ENCODE measurements at places on chromosomes 3 and 15.

- no peak for DNase-seq
Observed at GRCh38 chr15:40270246-40270995, 12.4 kb downstream of the ANKRD63 start.

GRCh38 chr3:184481984-184482671 is 79.5 kb upstream of the EPHB3 start:
- DNase-seq: no peak

DNA sequence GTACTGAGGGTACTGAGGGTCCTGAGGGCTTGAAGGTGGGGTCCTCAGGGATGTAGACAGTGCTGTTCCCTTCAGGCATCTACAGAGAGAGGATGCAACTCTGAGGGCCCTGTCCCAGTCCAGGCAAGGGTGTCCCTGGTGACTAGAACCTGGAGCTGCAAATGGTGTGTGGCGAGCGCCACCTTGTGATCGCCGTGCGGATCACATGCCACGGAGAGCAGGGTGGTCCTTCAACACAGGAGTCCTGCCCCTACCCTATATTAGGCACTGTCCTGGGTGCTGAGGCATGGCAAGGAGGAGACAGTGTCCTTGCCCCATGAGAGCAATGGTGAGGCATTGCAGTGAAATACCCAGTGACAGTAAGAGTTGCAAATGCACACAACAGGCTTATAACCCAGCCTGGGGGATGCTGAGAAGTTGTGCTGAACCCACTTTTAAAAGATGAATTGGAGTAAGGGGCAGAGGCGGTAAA is 23.6 kb downstream of the RHCG start:
- DNase-seq: no peak

- DNase-seq: no peak
Observed at GRCh38 chr3:126445506-126445905, 30.2 kb downstream of the ZXDC start.

GRCh38 chr3:125077864-125078263 is 22.1 kb upstream of the HEG1 start:
- no peak for DNase-seq

- peak; percentile 48 for DNase-seq
Observed at GRCh38 chr3:126911162-126912026, 71.5 kb upstream of the PLXNA1 start.

- no peak for DNase-seq
Observed at GRCh38 chr3:26752466-26752865, 129.9 kb downstream of the LRRC3B start.

GRCh38 chr15:90138071-90138833 is 36.0 kb upstream of the IDH2 start:
- no peak for DNase-seq

DNA sequence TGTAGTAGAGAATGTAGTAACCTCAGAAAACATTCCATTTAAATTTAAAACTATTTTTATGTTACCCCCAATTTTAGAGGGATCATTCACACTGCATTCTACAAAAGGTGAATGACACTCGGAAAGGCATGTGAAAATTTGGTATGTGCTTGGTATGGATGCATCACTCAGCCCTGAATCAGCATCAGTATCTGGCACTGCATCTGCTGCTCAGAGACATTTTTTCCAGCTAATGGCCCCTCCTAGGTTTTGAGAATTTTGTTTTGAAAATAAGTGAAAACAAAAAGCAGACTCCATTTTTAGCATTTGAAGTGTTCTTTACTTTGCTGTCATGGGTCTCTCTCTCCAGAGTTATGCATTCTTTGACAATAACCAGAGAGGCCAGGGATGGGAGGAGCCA is 15.6 kb upstream of the WWTR1 start:
- no peak for DNase-seq

GRCh38 chr3:41216422-41216821 is 17.1 kb downstream of the CTNNB1 start:
- DNase-seq: no peak

DNA sequence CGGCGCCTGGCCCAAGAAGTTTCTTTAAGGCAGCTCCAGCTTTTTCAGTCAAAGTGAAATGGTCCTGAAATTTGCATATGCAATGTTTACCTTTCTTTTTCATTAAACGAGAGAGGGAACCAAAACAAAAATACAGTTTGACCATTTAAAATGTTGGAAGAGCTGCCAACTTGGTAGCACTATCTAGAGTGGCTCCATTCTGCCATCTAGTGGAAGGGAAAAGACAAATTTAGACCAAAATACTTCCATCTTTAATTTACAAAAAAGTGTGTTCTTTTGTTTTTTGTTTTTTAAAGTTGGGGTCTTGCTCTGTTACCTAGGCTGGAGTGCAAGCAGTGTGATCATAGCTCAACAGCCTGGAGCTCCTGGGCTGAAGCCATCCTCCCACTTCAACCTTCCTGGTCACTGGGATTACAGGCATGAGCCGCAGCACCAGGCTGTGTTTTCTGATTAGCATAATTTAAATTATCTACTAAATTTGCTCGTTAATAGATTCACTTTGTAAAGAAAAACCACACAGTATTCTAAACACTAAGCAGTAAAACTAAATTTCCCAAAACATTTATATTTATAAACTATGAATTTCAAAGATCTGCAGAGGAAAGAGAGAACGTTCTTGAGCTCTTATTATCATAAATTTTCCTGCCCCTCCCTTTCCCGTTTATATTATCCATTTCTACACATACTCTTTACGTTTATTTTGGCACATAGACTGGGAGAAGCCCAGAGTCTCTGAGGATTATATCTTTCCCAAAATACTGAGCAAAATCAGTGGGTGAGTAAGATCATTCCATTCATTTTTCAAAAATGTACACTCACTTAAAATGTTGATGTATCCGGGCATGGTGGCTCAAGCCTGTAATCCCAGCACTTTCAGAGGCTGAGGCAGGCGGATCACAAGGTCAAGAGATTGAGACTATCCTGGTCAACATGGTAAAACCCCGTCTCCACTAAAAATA is 15.4 kb upstream of the RFC4 start:
- DNase-seq: no peak

DNA sequence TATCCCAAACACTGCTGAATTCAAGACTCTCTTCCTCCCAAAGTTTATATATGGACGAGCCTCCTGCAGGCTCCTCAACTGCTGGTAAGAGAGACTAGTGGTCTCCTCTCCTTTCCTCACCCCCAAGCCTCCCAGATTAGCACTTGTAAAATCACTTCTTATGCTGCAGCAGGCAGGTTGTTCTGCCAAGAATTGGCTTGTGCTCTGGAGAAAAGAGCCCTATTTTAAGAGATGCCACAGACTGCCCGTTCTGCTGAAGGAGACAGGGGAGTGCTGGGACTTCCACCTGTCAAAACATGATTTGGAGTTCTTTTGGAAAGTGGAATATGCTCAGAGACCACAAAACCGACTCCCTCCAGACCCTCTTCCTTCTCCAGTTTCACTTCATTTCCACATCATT is 230.9 kb upstream of the EIF1B start:
- DNase-seq: no peak

DNA sequence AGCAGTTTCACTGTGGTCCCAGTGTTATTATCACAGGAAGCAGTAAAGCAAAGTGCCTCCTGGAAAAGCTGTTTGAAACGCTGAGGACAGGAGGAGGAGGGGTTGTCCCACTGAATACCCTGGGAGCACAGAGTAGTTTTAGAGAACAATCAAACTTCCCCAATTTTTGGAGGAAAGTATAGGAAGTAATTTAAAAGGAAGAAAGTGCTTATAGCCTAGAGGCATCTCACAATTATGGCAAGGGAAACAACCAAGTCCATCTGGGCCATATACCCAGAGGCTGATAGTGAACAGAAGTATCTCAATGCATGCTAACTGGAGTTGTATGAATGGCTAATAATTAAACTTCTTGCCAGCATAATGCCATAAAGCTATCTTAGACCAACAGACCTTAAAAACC is 137.2 kb upstream of the EPHA6 start:
- DNase-seq: no peak

DNA sequence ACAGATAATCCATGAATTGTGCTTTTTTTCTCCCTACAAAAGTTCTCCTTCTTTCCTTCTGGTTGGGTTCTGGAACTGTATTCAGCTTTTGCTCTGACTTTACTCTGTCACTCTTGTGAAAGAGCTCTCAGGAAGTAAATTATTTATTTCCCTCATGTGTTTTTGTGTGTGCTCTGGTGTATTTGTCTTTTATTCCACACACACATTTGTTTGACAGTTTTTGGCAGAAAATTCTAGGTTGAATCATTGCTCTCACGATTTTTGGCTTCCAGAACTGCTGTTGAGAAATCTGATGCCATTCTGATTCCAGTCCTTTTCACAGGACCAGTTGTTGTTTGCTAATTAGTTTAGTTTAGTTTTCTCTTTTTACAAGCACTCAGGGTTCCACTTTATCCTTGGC is 172.8 kb downstream of the PLCH1 start:
- DNase-seq: no peak

DNA sequence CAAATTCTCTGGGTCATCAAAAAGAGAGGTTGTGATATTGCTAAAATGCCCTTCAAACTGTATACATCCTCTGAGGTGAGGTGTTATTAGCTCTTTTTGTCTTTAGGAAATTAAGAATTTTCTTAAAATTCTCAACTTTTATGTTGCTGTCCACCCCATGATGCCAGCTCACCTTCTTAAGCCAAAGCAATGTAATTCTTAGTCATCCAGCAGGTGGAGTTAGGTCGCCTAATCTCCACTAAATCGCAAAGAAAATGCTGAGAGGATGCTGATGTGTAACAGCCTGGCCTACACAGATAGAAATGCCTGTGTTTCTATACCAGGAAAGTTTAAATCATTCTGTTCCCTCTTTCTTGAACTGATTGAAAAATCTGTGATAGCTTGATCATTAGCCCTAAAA is 770.2 kb upstream of the ALCAM start:
- no peak for DNase-seq

- no peak for DNase-seq
Observed at GRCh38 chr15:68205954-68206539, 915 bp upstream of the CALML4 start.

DNA sequence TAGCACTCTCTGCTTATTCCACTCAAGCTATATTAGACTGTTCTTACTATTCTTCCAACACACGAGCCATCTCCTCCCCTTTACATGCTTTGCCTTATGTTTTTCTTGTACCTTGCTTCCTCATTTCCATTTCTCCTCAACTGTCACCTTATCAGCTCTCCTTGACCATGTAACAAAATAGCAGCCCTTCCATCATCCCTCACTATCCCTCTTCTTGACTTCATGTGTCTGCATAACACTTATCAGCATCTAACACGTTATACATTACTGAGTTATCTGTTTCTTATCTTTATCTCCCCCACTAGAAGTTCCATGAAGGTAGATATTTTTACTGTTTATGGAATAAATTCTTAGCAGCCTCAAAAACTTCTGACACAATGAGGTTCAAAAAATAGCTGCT is 45.3 kb downstream of the TRPM7 start:
- no peak for DNase-seq

GRCh38 chr3:20136231-20136630 is 49.8 kb downstream of the SGO1 start:
- no peak for DNase-seq

- DNase-seq: no peak
Observed at GRCh38 chr15:78955355-78955754, 10.5 kb upstream of the CTSH start.
